Stimulated activated CD8-positive, alpha-beta memory T cell treated with anti-CD3 and anti-CD28 coated beads, Interleukin-15, amount 100 ng/mL, for 1 hour (primary cell): ENCODE measurements at places on chromosomes 12 and 14.

GRCh38 chr12:94427501-94428381, 31.9 kb downstream of the CEP83 start:
- DNase-seq, result no peak

- DNase-seq, result peak; percentile 9
Measured at GRCh38 chr12:10722905-10723746, at the start of gene YBX3. Gene YBX3 (minus strand): TSS chr12:10723323. CDS start chr12:10723111, 212 bp downstream.

DNA sequence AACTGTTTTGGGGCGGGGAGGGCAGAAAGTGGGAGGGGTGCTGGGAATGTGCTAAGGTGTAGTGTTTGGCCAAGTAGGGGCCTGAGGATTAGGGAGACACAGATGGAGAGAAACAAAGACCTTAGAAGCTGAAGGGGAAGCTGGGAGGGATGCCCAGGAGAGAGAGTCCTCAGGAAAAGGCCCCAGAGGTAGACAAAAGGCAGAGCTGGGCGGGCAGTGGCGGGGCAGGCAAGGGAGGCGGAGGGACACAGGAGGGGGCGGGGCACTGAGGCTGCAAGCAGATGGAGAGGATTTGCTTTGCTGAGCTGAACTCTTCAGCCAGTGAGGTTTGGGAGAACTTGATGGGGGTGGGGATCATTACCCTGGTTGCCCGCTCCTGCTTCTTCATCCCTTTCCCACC, 2.8 kb downstream of the PTMS start:
- DNase-seq, result no peak

DNA sequence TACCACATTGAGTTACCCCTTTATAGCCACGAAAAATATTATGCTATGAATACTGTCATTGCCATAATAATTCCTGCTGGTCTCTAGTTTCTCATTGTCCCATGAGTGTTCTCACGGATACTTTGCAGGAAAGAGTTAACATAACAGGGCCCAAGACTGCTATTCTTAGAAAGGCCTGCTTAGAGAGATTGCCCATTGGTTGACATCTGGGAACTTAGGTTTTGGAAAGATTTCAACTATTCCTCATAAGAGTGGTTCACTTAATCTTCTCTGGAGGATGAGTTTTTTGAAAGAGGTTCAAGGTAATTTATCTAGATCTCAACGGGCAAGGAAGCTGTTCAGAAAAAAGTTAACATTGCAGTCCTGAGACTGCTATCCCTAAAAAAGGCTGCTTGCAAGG, 18.4 kb upstream of the PRPF39 start:
- DNase-seq, result no peak

DNA sequence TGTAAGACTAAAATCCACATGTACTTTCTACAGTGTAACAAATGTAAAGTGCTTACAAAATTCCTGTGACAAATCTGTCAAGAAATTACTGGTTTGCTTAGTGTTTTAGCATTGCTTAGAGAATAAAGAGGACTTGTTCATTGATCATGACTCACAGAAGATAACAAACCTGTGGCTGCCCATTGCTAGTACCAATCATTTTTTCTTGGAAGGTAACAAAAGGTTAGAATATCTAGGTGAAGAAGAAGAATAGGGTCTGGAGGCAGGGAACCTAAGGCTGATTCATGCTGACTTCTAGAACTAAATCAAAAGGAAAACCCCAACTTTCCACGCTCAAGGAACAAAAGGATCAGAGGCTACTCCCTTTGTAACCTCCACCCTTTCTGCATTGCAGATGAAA, 232.7 kb upstream of the ABCD2 start:
- DNase-seq, result no peak
